ENCODE measurements at places on chromosomes 7 and 10.

GRCh38 chr7:138374119-138374693 is 85.9 kb upstream of the TRIM24 start:
- DNase-seq, result no peak

- no peak for DNase-seq
Observed at GRCh38 chr7:134720091-134720935, 59.1 kb upstream of the CALD1 start.

GRCh38 chr7:30429156-30429530 is 49.4 kb downstream of the NOD1 start:
- DNase-seq, result no peak

- DNase-seq, result no peak
Observed at GRCh38 chr7:149216402-149216801, 21.1 kb downstream of the ZNF282 start.

GRCh38 chr10:124703778-124704427 is 40.3 kb downstream of the FAM53B start:
- DNase-seq, result no peak

DNA sequence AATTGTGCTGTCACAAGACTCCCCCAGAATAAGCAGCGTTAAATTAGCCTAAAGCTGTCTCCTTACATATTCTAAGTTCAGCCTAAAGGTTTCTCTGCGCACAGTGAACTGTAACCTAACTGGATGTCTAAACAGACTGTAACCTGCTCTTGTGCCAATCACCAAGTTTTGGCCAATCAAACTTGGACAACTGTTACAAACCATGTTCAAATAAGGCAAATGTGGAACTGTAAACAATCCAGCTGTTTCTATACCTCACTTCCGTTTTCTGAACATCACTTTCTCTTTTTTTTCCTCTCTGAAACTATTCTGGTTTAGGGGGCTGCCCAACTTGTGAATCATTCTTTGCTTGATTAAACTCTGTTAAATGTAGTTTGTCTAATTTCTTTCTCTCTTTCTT is 252.2 kb upstream of the HABP2 start:
- DNase-seq, result no peak

GRCh38 chr7:35530124-35531109 is 164.5 kb downstream of the HERPUD2 start:
- DNase-seq, result no peak

DNA sequence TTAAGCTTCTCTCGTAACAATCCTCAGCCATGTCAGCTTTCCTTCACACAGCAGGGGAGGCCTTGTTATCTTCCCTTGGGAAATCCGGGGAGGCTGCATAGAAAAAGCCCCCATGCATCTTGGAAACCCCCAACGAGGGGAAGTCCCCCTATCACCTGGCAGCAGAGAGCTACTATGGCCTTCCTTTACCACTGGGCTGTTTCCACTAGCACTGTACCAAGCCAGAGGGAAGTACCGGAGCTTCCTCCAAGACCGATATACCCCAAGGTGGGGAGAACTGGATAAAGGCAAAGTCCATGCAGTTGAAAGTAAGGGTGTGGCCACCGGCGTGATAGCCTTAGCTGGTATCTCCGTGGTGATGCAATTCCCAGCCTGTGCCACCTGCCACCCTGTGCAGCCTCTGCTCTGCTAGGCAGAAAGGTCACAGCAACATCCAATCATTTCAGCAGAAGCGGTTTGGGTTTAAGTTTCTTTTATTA is 4.4 kb upstream of the CLIP2 start:
- no peak for DNase-seq

DNA sequence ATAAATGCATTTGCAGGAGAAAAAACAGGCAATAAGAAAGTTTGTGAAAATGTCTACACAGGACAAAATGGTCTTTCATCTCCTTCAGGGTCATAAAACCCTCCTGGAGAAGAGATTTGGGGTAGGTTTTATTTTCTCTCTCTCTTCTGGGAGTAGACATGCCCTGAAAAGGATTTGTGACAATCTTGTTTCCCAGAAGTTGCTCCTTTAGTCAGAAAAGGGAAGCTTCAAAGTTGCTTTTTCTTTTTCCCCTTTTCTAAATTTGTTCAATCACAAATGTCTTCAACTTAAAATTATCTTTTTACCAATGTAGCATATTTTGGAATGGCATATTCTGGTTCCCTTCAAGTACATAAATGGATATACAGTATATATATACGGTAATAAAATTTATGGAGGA is 9.4 kb upstream of the ANKRD22 start:
- no peak for DNase-seq

Data from activated CD4-positive, CD25-positive, alpha-beta regulatory T cell (primary cell).